ENCODE measurements at places on chromosomes 5 and 9.
A peak's percentile ranks its signal among the peaks of the same experiment; 100 is the strongest.

DNA sequence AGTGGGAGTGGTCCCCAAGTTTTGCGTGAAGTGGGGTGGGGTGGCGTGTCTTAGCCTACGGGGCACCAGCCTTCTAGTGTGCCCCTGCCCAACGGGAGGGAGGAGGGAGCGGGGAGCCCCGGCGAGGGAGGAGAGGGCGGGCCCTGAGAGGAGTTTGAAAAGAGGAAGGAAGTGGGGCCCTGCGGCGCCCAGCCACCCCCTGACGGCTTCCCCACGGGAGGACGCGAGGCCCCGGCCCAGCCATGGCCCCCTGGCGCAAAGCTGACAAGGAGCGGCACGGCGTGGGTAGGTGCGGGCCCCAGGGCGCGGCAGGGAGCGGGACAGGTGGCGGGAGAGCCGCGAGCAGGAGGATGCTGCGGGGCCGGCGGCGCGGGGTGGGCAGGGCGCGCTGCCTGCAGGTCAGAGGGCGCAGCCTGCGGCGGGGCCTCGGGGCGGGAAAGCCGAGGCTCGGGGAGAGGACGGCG lies at the start of gene DOCK2:
Gene DOCK2, plus strand, starts transcription at position 191 of the 464 bp plus-strand sequence. Its CDS starts 52 bp downstream, at position 243.
- DNase-seq = peak; percentile 36

GRCh38 chr5:124659798-124660197 lies 86.6 kb downstream of the ZNF608 start:
- no peak for DNase-seq

GRCh38 chr5:113150221-113150620 lies 173.6 kb downstream of the DCP2 start:
- DNase-seq = no peak

DNA sequence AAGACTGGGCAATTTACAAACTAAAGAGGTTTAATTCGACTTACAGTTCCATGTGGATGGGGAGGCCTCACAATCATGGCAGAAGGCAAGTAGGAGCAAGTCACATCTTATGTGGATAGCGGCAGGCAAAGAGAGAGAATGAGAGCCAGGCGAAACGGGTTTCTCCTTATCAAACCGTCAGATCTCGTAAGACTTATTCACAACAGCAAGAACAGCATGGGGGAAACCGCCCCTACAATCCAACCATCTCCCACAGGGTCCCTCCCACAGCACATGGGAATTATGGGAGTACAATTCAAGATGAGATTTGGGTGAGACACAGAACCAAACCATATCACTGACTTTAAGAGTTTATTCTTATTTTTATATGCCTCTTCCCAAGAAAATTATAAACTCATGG lies 60.3 kb downstream of the RFK start:
- no peak for DNase-seq

GRCh38 chr9:35562895-35563780 lies 41.9 kb upstream of the TESK1 start:
- DNase-seq = no peak
